ENCODE measurements at places on chromosomes 6 and 20. TPM values are rescaled to one million over a fixed set of nuclear protein-coding genes. Genes with fewer than 3 reads are reported as not detected.

DNA sequence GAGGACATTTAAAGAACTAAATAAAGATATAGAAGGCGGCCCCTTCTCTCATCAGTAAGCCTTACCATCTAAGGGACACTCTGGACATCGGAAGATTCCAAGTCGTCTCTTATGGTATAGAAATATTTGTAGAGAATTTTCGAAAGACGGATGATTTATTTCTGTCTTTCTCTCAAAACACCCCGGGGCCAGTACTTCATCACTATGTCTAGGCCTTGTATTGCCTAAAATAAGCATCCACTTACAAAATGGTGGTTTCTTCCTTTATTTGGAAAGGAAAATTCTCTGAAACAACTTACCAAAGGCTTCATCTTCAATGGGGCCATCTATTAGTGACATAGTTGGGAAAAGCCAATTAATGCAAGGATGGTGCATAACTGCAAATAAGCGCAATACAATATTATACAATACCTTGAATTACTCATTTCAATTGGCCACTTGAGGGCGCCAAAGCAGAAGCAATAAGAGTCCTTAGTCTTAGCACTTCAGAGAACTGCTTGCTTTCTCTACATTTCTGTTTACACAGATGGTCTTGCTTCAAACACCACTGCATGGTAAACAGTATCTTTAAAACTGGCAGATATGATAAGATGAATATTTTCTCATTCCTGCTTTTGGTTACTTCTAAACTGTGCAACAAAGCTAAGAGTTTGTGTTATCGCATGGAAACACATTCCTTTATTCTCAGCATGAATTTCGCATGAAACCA is 113.2 kb downstream of the VIP start:
- peak; percentile 45 for DNase-seq

GRCh38 chr6:44593539-44593944 is 206.0 kb downstream of the CDC5L start:
- DNase-seq = peak; percentile 26

- no peak for DNase-seq
These were observed 629.7 kb upstream of the IMPG1 start for GRCh38 chr6:76702187-76702586.

GRCh38 chr6:63560801-63561287 is 11.4 kb upstream of the LOC128125822 start:
- DNase-seq = no peak

- no peak for DNase-seq
These were observed 712 bp downstream of the RXRB start for GRCh38 chr6:33199687-33200218.

- no peak for DNase-seq
These were observed 36.4 kb downstream of the HDGFL1 start for GRCh38 chr6:22605736-22606135.

DNA sequence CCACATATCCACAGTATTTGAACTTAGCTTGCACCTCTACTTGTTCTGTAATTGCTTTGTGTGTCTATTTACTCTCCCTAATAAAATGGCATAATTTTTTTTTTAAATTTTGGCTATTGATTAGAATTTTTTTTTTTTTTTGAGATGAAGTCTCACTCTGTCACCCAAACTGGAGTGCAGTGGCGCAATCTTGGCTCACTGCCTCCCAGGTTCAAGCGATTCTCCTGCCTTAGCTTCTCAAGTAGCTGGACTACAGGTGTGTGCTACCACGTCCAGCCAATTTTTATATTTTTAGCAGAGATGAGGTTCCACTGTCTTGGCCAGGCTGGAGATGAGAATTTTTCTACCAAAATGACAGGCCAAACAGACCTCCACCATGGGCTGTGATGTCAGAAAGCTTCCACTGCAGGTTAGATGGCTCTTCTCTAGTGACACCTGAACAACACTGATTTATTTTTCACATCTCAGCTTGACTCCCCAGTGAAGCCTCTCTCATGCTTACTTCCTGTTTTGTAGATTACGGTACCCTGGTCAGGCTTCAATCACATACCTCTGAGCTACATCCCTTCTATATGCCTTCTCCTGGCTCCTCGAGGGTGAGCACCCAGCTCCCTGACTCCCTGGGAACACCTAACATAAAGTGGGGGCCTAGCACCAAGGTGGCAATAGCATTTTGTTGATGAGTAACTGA is 112.8 kb downstream of the ARHGAP18 start:
- no peak for DNase-seq

- DNase-seq = no peak
These were observed 7.8 kb downstream of the DUSP15 start for GRCh38 chr20:31862506-31862905.

DNA sequence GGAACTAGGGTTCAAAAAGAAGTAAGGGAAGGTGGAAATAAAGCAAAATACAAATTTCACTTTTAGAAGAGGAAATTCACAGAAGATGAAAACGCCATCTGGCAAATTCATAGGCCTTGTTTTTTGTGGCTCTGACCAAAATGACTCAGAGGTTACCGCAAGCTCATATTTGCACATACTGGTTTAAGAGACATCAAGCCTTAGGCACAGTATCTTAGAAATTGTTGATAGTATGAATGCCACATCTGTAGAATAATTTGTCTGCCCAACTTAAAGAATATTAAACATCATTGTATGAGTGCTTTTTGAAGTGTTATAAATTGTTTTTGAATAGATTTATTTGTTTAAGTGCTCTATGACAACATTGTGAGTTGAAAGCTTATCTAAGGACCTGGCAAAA is 10.6 kb downstream of the TAAR1 start:
- no peak for DNase-seq

DNA sequence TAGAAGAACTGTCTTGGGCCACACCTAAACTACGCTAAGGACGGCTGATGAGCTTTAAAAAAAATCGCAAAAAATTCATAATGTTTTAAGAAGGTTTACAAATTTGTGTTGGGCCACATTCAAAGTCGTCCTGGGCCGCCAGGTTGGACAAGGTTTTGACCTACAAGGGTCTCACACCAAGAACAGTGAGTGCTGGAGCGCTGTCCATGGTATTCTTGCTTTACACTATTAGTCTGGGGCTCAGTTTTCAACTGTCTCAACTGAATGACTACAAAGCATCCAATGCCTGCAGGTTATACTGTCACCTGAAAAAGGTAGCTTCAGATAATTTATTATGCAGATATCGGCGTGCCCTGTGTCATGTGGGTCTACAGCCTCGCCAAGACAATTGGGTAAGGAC is 3.7 kb upstream of the FAXC start:
- no peak for DNase-seq

- no peak for DNase-seq
These were observed 380.9 kb downstream of the GJA1 start for GRCh38 chr6:121816361-121816760.

DNA sequence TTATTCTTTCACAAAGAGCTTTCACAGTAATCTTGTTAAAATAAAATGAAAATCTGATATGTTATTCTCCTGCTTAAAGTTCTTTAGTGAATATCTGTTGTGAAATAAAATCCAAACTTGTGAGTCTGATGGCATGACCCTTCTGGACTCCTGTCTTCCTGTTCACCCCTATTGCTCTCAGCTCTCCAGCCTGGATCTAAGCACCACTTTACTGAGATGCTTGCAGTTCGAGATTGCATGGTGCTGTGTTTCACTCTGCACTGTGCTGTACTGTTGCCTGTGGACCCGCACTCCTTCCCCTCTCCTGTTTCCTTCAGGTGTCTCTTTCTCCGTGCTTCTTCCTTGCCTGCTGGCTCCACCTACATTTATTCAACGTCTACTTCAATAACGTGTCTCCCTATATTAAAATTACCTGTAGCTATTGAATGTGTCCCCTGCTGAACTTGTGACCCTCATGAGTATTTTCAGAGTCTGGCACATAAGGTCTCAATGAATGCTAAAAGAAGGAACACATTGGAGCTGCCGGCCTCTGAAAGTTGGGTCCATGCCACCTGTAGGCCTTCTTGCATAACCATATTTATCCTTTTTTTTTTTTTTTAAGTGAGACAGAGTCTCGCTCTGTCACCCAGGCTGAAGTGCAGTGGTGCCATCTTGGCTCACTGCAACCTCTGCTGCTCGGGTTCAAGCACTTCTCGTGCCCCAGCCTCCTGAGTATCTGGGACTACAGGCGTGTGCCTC is 100.1 kb downstream of the ARID1B start:
- no peak for DNase-seq

DNA sequence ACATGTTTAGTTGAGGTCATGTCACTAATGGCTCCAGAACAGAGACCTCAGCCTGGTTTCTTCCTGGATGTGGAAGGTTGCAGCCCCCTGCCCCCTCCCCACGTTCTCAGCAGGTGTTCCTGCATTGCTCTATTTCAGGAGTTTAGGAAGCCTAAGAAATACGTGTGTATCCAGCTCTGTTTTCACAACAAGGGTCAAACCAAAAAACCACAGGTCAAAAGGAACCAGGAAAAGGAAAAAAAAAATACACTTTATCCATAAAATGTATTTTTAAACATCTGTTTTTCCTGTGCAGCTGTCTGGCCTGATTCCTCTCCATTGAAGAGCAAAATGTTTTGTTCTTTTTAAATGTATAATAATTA is 107.9 kb upstream of the PLEKHG1 start:
- DNase-seq = no peak

GRCh38 chr6:159169557-159170332 is 545 bp downstream of the FNDC1 start:
- DNase-seq = no peak

DNA sequence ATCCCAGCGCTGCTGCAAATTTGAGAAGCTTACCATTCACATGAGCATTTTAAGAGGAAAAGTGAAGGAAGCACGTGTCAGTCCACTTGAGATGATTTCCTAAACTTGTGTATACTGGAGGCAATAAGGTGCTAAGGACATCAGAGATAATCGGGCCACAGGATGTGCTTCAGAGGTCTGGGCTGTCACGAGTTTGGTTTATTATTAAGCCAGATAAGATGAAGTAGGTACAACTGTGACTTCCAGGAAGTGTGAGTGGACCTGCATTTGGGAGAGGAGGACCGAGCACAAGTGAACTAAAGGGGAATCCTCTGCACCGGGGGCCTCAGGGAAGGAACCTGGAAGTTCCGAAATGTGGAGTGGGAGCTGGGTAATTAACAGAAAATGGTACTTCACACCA is 1.4 kb downstream of the SAMD5 start:
- DNase-seq = peak; percentile 16

DNA sequence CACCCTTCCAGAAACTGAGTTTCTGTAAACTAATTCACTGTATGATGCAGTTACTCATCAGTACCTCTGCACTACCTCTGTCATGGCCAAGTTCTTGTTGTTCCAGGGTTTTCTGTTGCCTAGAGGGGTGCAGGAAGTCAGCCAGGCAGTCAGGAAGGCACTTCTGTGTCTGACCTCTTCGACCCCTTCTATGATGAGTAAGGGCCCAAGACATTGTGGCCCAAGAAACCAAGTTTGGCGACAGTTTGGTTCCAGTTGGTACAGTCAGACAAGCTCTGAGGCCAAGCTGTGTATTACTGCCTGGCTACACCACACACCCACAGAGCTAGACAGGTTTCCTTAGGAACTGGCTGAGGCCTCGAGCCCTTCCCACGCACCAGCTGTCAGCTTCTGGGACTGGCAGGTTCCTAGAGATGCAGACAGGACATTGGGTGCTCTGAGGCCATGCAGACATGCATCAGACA is 41.2 kb downstream of the TRAF3IP2 start:
- DNase-seq = no peak

- DNase-seq = no peak
These were observed 137.5 kb downstream of the GMPR start for GRCh38 chr6:16375843-16376242.

GRCh38 chr20:6769903-6770785 is 2.7 kb downstream of the BMP2 start:
- peak; percentile 8 for DNase-seq

GRCh38 chr6:106442395-106442794 is 81.9 kb downstream of the CRYBG1 start:
- DNase-seq = no peak

DNA sequence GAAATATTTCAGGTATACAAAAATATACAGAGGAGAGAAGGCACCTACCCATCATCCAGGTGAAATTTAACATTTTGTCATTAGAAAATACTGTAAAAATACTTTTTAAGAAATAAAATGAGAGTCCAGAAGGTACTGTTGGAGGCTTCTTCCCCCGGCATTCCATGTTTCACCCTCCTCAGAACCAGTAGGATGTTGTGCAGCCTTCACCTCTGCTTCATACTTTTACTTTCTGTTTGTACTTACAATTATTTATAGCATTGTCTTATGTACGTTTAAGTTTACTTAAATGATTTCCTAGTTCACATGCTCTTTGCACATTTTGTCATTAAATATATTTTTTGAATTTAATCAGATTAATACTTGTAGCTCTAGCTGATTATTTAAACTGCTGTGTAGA is 30.9 kb downstream of the TMEM200A start:
- DNase-seq = no peak

DNA sequence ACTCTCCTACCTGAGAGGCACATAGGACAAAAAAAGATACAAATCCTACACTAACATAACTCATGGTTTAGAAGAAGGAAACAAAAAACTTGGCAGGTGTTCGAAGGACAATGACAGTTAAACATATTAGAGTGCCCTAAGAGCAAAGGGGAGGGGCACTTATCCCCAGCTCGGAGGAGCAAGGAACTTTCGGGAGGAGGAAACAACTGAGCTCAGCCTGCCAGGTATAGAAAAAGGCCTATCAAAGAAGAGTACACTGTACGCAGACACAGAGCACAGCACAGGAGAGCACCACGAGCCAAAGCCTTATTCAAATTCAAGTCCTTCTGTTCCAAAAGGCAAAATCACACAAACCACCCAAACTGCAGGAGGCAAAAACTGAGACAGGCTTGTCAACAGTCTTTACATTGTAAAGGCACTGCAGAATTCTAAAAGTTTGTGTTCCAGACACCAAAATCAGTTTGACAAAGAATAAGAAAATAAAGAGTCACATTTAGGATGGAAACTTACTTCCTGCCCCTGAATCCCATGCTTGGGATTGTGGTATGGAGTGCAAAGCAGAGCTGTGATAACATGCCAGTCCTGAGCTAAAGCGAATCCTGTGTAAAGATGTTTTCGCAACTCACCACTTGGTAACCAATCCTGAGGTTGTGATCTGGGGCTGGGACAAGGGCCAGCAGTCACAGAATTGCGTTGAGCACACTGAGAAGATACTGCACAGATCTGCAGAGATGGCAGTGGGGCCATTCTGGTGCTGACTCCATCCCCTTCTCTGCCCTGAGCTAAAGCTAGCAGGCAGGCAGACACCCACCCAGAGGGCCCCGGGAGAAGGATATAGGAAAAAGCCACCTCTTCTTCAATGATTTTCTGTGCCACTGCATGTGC is 108.6 kb downstream of the CHD6 start:
- no peak for DNase-seq

The KIAA1586 gene
- 20.7 TPM for polyA plus RNA-seq

The EPB41L1 gene
- 68.1 TPM for polyA plus RNA-seq

The FOXS1 gene
- 4.9 TPM for polyA plus RNA-seq

The STX11 gene
- 0.81 TPM for polyA plus RNA-seq

The SLC44A4 gene
- polyA plus RNA-seq = 40.7 TPM

The CST7 gene
- polyA plus RNA-seq = 0.34 TPM

The NKX2-2 gene
- not detected for polyA plus RNA-seq

The TINAG gene
- polyA plus RNA-seq = 26.3 TPM

The C20orf141 gene
- not detected for polyA plus RNA-seq

The UNC5CL gene
- 4.9 TPM for polyA plus RNA-seq

The SIRPG gene
- not detected for polyA plus RNA-seq

The ARMC2 gene
- 14.3 TPM for polyA plus RNA-seq

The OTOR gene
- 0.20 TPM for polyA plus RNA-seq

The GRIK2 gene
- 12.9 TPM for polyA plus RNA-seq

The PRPH2 gene
- polyA plus RNA-seq = 3.6 TPM
